RPMI7951 (cell line): ENCODE measurements at places on chromosomes 2 and 18. TPM values are rescaled to one million over a fixed set of nuclear protein-coding genes. Genes with fewer than 3 reads are reported as not detected.

DNA sequence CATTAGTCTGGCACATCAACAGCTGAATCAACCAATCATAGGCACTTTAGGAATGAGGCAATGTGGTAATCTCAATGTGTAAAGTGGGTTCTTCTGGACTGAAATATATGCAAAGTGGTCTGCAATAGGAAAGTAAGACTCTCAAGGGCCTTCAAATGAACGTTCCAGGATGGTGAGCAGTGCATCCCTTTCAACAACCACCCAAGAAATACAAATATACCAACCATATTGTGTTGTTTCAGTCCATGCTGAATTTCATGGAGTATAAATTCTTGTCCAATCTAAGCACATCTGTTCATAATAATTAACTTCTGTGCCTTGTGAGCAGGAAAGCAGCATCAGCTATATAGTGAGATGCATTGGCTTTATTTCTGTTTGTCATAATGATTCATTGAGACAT lies 556.2 kb downstream of the THSD7B start:
- no peak for DNase-seq

- DNase-seq, result no peak
Observed at GRCh38 chr18:39489431-39489830, 1923.8 kb upstream of the CELF4 start.

- no peak for DNase-seq
Observed at GRCh38 chr2:150480971-150481830, 6.3 kb downstream of the RND3 start.

DNA sequence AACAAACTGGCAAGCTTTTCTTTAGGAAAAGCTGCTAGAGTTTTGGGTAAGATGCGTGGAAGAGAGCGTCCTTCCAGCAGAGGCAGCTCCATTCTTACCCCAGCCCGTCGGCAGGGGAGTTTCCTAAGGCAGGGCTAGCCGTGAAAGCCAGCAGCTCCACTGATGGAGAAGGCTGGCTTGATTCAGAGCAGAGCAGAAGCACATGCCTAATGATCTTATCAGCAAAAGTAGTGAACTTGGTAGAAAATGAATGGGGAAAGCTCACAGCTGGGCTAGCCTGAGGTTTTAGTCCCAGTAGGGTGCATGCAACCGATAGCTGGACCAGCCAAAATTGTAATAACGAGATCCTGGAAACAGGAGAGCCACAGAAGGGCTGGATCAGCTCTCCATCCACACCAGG lies 20.8 kb downstream of the LAMA1 start:
- no peak for DNase-seq

GRCh38 chr2:178733975-178734374 lies 73.2 kb downstream of the TTN start:
- no peak for DNase-seq

- DNase-seq, result no peak
Observed at GRCh38 chr2:200459101-200459500, 50.8 kb downstream of the KCTD18 start.

DNA sequence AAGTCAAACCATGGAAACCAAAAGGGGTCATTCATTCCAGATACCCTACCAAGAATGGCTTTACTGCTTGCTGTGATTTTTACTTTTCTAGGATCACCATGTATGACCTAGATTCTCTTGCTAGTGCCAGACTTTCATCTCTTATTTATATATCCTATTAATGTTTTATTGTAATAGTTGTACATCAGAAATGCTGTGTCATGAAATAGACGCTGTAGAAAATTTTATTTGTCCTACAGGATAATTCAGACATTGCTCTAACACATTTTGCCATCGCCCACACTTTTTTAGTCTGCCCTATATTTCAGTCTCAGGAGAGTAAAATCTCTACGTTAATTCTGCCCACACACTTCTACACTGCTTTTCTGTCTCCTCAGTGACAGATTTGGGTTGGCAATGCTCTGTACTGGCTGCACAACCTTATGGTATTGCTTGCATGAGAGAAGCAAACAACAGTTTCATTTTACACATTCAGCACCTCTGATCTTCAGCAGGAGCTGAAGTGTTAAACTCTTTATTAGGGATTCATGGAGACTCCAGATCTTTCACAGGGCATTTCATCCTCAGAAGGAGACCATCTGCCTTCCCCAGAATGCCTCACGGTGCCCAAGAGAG lies 871.8 kb upstream of the CHAC2 start:
- no peak for DNase-seq

DNA sequence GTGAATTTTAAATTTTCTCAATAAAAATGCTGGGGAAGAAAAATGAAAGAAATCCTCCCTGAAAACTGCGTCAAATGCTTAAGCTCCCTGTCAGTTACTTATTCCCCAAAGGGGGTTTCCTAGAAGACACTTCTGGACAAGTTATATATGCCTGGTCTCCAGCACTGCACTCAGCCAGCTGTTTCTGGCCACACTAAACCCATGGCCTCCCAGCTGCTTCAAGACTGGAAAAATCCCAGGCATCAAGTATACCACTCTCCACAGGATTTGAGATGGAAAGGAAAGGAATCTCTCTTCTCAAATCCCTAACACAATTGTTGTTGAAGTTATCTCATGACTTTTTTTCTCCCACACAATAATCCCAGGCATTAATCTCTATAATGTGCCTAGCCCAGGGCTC lies 245.7 kb downstream of the NBAS start:
- no peak for DNase-seq

DNA sequence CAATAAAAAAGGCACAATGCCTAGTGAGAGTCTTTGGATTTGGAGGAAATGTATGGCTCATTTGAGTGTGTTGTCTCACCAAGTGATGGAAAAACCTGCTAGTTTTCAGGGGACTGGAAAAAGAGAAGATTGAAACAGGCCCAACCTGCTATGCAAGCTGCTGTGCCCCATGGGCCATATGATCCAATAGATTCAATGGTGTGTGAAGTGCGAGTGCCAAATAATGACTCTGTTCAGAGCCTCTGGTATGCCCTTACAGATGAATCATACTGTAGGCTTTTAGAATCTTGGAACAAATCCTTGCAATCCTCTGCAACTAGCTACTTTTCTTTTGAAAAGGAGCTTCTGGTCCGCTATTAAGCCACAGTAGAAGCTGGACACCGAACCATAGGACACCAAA lies 529.8 kb upstream of the CNTNAP5 start:
- peak; percentile 4 for DNase-seq

DNA sequence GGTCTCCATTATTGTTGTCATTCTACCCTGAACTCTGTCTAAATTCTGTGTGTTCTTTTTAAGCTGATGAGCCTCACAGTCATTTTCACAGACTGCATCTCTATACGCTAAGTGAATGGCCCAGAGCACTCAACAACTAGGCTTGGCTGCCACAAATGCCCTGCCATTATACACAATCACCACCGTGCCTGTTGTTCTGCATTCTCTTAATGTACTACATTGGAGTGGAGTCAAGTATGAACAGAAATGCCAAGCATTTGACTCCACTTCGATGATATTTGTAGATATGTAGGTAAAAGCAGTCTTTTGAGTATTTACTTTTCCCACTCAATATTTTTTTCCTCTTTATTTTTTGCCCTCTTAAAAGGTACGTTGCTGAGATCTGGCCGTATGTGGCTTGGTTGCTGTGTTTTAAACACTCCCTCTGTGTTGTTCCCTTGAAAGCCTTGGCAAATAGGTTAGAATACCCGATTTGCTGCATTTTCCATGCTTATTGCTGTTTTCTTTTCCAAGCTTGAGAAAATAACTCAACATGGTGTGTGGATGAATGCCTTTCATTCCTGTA lies 36.2 kb upstream of the TMEFF2 start:
- no peak for DNase-seq

- DNase-seq, result peak; percentile 89
Observed at GRCh38 chr18:44826418-44827259, 146.0 kb downstream of the SETBP1 start.

GRCh38 chr2:109644571-109645275 lies 30.6 kb downstream of the SOWAHC start:
- DNase-seq, result peak; percentile 64

Gene ELP2
- 47.9 and 52.7 TPM in 2 replicates for total RNA-seq

Gene GAL3ST2
- not detected in 2 replicates for total RNA-seq

Gene METAP1D
- total RNA-seq, result 8.6 and 11.3 TPM in 2 replicates
